ENCODE measurements at places on chromosomes 7 and 10.

- no peak for DNase-seq
These were observed 97.9 kb downstream of the ANKIB1 start for GRCh38 chr7:92343714-92344113.

- no peak for DNase-seq
These were observed 17.4 kb downstream of the CPA1 start for GRCh38 chr7:130397758-130398073.

- no peak for DNase-seq
These were observed 667.8 kb downstream of the PCDH15 start for GRCh38 chr10:54133203-54133602.

- DNase-seq = no peak
These were observed 222.4 kb downstream of the SORCS1 start for GRCh38 chr10:106942035-106942662.

Data from substantia nigra (tissue), 51 donors.